Esophagus muscularis mucosa (tissue), 4 donors: ENCODE measurements at places on chromosomes 5 and 9.
A peak's percentile ranks its signal among the peaks of the same experiment; 100 is the strongest.

DNA sequence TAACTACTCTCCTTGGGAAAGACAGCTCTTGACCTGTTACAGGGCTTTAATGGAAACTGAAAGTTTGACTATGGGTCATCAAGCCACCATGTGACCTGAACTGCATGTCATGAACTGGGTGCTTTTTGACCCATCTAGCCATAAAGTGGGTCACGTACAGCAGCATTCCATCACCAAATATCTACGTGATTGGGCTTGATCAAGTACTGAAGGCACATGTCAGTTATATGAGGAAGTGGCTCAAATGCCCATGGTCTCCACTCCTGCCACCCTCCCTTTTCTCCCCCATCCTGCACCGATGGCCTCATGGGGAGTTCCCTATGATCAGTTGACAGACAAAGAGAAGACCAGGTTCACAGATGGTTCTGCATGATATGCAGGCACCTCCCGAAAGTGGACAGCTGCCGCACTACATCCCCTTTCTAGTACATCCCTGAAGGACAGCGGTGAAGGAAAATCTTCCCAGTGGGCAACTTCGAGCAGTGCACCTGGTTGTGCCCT lies 7.3 kb upstream of the FCN1 start:
- DNase-seq: no peak

- no peak for DNase-seq
Observed at GRCh38 chr5:108681079-108681921, 66.4 kb upstream of the FER start.

GRCh38 chr9:136944212-136944518 lies 373 bp downstream of the FBXW5 start:
- DNase-seq: no peak

DNA sequence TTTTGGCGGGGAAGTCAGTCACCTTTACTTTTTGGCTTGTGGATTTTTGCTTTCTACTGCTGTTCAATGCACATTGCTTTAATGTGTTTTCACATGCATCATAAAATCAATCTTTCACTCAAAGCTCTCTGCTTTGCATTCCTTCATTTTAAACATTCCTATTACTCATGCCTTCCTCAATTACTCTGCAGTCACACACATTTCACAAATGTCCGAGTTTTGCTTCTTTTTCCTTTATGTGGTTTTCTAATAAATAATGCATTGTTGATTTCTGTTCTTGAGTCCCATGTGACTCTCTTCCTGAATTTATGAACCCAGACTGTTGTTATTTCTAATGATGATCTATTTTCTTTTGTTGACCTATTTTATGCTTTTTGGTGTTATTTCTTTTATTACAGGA lies 82.3 kb upstream of the EPB41L4B start:
- DNase-seq: no peak

GRCh38 chr5:120164986-120165385 lies 299.1 kb upstream of the PRR16 start:
- no peak for DNase-seq

DNA sequence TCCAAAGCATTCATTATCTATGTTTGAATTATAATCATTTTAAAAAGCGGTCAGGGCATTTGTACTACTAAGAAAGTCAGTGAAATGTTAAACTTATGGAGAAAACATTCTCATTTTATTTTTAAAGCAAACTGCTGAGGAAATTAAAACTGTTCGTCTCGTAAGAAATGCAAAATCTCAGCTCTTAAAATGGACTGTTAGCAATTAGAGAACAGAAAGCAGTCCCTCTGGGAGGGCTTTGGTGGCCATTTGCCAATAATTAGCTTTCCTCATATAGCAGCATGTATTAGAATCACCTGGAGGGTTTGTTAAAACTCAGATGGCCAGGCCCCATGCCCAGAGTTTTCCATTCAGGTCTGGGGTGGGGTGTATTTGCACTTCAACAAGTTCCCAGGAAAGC lies 120.7 kb upstream of the RASEF start:
- DNase-seq: no peak

DNA sequence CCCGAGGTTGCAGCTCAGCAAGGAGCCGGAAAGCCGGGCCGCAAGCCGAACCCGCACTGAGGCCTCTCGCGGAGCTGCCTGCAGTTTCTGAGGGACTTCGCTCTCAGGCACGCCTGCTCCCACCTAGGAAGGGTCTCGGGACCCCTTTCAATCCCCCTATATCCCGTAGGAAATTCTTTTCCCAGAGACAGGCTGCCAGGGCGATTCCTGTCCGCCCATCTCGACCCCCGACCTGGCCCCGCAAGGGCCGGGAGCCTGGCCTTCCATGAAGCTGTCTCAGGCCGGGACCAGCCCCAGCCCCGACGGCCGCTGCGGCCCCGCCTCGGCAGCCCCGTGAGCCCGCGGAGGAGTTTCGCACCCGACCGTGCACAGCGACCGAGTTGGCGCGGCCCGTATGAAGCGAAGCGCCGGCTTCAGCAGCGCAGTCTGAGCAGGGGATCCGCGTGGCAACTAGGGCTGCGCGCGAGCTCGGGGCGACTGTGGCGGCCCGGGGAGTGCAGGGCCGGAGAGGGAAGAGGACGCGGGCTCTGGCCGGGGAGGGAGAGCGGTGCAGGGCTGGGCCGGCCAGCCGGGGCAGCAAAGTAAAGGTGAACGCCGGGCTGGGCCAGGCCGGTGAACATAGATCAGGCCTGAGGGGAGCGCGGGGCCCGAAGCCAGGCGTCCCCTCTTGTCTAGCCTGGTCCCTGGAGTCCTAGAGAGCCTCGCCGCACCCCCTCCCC lies 977 bp upstream of the PRDM12 start:
- no peak for DNase-seq

- DNase-seq: no peak
Observed at GRCh38 chr5:157050050-157050449, 8.9 kb downstream of the HAVCR1 start.

- DNase-seq: no peak
Observed at GRCh38 chr5:162067655-162068411, at the start of gene GABRG2. GABRG2 (plus strand) TSS chr5:162067773; CDS start chr5:162068000, 227 bp downstream.

- DNase-seq: peak; percentile 55
Observed at GRCh38 chr9:99176527-99177013, 45.2 kb downstream of the ALG2 start.

GRCh38 chr5:159698322-159698721 lies 218.0 kb upstream of the ADRA1B start:
- DNase-seq: no peak

GRCh38 chr5:132417010-132417439 lies 47.5 kb downstream of the SLC22A5 start:
- peak; percentile 89 for DNase-seq

- no peak for DNase-seq
Observed at GRCh38 chr5:102596113-102596512, 97.3 kb upstream of the SLCO6A1 start.

DNA sequence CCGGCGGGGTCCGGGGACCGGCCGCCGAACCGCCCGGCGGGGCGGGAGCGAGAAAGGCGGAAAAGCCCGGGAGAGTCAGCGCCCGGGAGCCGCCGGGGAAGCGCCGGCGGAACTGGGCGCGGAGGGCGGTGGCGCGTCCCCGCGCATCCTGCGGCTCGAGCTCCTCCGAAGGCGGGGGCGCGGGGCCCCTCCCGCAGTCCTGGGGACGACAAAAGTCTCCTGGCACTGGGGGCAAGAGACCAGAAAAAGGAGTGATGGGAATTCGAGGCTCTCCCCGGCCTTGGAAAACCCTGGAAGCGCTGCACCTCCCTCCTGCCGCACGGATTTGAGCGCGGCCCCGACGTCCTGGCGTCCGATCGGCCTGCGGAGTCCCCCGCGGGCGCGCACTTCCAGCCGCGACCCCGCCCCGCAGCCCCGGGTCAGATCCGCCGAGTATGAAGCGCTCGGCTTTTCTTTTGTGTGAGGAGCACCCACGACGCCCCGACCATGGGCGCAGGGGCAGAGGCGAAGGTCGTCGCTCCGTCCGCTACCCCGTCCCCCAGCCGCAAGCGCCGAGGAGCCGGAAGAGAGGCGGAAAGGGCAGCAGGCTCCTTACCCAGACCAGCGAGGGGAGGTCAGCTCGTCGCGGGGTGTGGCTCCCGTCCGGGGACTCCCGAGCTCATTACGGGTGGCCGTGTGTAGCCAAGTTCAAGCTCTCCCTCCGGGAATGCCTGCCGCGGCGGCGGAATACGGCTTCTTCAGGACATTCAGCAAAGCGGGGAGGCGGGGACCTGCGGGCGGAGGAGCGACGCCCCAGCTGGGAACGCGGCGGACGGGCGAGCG lies at the start of gene EPB41L4A:
TSS of gene EPB41L4A (minus strand) at position 114 of the 822 bp plus-strand sequence. CDS start 238 bp downstream, outside the sequence.
- DNase-seq: no peak

DNA sequence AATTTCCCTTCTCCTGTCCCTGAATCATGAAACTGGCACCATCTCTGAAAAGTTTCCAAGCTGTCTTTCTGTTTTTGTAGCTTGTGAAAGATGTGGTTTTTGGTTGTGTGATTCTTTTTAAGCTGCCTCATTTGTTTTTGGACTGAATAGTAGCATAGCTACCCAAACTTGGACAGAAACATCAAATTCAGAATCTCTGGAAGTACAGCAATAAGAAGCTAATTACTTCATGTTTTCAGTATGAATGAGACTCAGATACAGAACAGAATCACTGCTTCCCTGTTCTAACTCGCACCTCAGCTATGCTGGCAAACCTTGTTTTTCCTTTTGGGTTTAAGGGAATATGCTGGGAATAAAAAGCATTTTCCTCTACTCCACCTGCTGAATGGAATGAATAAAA lies 101.0 kb downstream of the FGF1 start:
- no peak for DNase-seq

- DNase-seq: no peak
Observed at GRCh38 chr9:98438666-98439065, 183.2 kb upstream of the TBC1D2 start.

GRCh38 chr5:78286290-78286689 lies 8.2 kb downstream of the AP3B1 start:
- no peak for DNase-seq

DNA sequence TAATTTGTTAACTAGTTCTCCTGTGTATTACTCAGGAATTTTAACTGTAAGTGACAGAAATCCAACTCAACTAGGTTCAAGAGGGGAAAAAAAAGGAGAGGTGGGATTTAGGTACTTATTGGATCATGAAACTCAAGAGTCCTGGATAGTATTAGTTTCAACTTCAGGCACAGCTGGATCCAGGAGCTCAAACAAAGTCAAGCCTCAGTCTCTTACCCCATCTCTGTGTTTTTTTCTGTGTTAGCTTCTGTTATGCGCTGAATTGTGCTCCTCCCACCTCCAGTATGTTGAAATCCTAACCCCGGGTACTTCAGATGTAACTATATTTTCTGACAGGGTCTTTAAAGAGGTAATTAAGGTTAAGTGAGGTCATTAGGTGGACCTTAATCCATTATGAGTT lies 53.5 kb downstream of the SMIM23 start:
- DNase-seq: no peak

GRCh38 chr9:131697097-131697496 lies 42.8 kb downstream of the RAPGEF1 start:
- no peak for DNase-seq

DNA sequence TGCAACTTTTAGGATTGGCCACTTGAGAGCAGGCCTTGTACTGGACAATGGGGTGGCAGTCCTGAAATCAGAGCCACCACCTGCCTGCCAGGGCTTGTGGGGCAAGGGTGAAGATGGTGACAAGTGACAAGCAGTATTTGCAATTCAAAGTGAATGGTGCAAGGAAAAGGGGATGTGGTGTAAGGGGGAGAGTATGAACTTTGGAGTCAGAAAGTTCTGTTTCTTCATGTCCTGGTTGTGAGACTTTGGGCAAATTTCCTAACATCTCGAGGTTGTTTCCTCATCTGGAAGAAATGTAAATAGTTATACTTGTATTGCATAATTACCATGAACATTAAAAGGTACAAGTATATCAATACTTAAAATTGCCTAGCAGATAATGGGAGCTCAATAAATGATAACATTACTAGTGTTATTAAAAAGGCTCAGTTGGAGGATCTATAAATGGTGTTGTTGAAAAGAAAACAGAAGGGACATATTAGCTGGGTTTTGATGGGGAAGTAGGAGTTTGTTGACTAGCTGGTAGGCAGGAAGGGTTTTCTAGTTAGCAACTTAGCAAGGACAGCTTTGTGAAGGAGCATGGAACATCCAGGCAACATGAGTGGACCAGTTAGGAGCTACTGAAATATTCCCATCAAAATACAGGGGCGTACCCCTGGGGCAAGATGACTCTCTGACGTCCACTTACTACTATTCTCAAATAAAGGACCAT lies 21.3 kb upstream of the MEGF9 start:
- DNase-seq: no peak

GRCh38 chr5:24854350-24854749 lies 209.6 kb upstream of the CDH10 start:
- no peak for DNase-seq

DNA sequence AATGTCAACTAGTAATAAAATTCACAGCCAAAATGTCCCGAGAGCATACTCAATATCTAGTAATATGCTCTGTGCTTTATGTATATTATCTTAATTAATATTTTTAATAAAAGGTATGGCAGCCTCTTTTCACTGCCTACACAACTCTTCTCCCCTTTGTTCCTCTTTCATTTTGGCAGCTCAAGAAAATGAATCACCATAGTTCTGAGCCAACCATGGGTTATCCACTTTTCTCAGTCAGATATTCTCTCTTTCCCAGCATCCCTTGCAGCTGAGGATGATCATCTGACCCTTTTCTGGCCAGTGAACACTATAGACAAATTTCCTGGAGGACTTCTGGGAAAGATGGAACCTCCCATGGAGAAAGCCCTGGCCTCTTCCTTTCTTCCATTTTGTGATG lies 8.2 kb upstream of the DOCK8 start:
- no peak for DNase-seq

GRCh38 chr9:113166039-113166438 lies 15.2 kb downstream of the SLC31A2 start:
- no peak for DNase-seq

- no peak for DNase-seq
Observed at GRCh38 chr5:180007582-180007981, 64.0 kb downstream of the RNF130 start.

DNA sequence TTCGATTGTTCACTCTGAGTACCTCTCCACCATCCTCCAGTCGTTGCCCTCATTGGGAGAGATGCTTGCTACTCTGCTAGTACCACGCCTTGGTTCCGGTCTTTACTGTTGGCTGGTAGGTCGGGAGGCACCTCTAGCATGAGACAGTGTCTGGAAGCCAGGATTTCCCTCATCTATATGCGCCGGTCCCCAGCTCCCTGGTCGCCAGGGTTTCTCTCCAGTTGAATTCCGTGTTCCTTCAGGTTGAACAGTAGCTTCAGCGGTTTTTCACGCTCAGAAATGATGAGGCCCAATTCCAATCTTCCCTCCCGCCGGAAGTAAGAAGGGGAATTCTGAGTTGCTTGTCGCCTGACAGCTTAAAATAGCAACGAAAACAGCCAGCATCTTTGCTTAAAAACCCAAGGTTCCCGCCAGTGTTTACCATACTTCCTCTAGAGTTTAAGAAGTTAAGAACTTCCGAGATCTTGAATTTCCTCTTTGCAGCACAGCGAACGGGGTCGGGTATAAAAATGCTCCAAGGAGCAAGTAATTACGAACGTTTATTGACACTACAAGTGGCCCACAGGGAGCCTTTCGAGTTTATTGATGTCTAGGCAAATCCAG lies 1.3 kb upstream of the ST8SIA4 start:
- no peak for DNase-seq
